ENCODE measurements at places on chromosomes 1 and 21. TPM values are rescaled to one million over a fixed set of nuclear protein-coding genes. Genes with fewer than 3 reads are reported as not detected.

Gene OR2L2
- not detected for total RNA-seq

Gene PTGFRN
- total RNA-seq = 31.5 TPM

Gene ASCL5
- not detected for total RNA-seq

Gene OR2T11
- total RNA-seq = not detected

Gene A3GALT2
- not detected for total RNA-seq

Gene USH2A
- not detected for total RNA-seq

Gene KRTAP7-1
- total RNA-seq = not detected

Gene CENPF
- total RNA-seq = 40.5 TPM

Gene ATP8B2
- total RNA-seq = 144 TPM

Gene FCRL4
- total RNA-seq = not detected

Gene FHL3
- 7.7 TPM for total RNA-seq

Gene TNFRSF25
- total RNA-seq = 13.4 TPM

Gene SPATA45
- not detected for total RNA-seq

Gene PRKAB2
- 22.4 TPM for total RNA-seq

Gene EFNA3
- 1.8 TPM for total RNA-seq

Gene OTUD7B
- 13.1 TPM for total RNA-seq

Gene STXBP3
- total RNA-seq = 88.8 TPM

Gene HORMAD1
- not detected for total RNA-seq

Gene MX2
- 5.3 TPM for total RNA-seq

Gene FRRS1
- total RNA-seq = 12.0 TPM

Gene PEAR1
- 13.6 TPM for total RNA-seq

Gene LIN28A
- total RNA-seq = not detected

Gene FNBP1L
- 29.9 TPM for total RNA-seq

Gene SIKE1
- 62.7 TPM for total RNA-seq

Gene DCDC2B
- not detected for total RNA-seq

Gene ZMYND12
- total RNA-seq = 0.30 TPM

Gene ADORA1
- total RNA-seq = 5.7 TPM

Gene MYBPH
- total RNA-seq = 0.30 TPM

Gene AQP10
- total RNA-seq = 0.05 TPM

Gene PROX1
- under 0.01 TPM for total RNA-seq

Gene MTHFR
- total RNA-seq = 22.3 TPM

Gene PKP1
- 0.30 TPM for total RNA-seq

Gene ATP1A4
- total RNA-seq = not detected

Gene HTR6
- not detected for total RNA-seq

Gene RGS16
- total RNA-seq = 0.14 TPM

Gene NR1I3
- not detected for total RNA-seq

Gene OR2T3
- not detected for total RNA-seq

Gene RIPK4
- total RNA-seq = 0.28 TPM

Gene RGS8
- not detected for total RNA-seq

Gene CFHR1
- total RNA-seq = 0.18 TPM

Gene PLA2G2D
- total RNA-seq = not detected

Gene KIF17
- total RNA-seq = 1.2 TPM

Gene C8B
- not detected for total RNA-seq

Gene NBPF6
- total RNA-seq = not detected

Gene SPATA1
- 0.59 TPM for total RNA-seq

Gene PRELP
- total RNA-seq = 0.32 TPM

Gene SPRR2A
- total RNA-seq = not detected

Gene CCDC30
- total RNA-seq = 0.89 TPM

Gene RYR2
- under 0.01 TPM for total RNA-seq

Gene IFI44L
- total RNA-seq = 1.6 TPM

Gene GPN2
- total RNA-seq = 11.9 TPM

Gene LCE1B
- not detected for total RNA-seq

Data from smooth muscle cell of the umbilical artery (primary cell).